Fibroblast of skin of right biceps (primary cell): ENCODE measurements at places on chromosomes 3 and 15.

GRCh38 chr3:139202959-139203349 is 140.9 kb upstream of the MRPS22 start:
- no peak for DNase-seq

DNA sequence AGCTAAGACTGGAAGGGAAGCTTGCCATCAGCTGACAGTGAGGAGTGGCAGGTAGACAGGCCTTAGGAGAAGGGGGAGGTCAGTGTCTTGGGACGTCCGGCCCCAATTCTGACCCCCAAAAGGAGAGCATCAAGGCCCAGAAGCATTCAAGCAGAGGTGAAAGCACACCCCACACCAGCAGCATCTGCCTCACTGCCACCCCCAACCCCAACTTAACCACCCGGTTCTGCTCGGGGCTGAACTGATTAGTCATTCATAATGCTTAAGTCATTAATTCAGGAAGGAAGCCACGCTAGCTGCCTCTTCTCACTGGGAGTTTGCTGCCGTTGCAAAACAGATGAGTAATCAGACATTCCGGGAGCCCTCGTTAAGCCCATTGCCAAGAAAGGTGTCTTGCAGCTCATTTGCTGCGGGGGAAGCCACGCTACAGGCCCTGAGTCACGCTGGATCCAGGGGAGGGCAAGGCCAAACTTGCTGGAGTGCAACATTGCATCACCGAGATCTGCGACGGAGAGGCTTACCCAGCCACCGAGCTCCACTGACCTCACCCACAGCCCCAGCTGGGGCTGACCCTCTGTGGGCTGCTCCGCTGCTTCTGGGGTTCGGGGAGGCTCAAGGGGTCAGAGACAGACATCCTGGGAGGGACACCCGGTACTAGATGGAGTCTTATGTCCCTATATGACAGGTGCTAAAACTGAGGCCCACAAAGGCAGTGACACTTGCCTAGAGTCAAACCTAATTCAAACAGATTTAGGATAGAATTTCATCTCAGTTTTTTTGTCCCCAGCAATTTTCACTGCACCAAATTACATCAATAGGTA is 46.4 kb upstream of the HES1 start:
- DNase-seq, result peak; percentile 100

DNA sequence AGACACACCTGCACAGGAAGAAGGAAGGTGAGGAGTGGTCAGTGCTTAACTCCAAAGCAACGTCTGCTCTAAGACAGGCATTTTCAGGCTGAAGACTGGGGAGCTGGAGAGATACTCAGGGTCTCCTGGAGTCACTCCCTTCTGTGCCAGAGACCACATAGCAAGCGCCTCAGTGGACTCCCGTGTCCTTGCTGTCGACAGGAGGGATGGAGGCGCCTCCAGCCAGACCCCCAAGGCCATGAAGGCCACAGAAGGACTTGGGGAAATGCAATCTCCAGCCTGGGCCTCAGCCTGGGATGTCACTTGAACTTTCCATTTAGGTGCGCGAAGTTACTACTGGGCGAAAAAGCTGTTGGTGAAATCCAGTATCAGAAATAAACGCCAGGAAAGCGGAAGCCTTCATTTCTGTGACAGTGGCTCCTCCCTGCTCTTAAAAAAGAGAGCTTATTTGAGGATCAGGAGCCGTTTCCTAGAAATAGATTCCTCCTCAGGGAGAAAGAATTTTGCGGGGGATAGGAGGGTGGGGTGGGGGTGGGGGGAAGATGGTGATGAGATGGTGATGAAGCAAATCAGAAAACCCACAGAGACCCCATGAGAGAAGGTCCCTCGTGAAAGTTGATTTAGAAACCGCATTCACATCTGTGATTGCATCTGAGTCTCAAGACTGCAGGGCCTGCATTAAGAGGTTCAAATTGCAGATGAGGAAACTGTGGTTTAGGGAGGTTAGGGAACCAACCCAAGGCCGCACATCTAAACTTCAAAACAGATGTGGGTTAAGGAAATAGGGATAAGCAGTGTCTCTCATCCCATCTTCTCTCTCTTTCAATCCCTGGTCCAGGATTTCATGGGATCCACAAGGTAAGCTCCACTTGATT is 78.8 kb downstream of the ATP2B2 start:
- peak; percentile 56 for DNase-seq

DNA sequence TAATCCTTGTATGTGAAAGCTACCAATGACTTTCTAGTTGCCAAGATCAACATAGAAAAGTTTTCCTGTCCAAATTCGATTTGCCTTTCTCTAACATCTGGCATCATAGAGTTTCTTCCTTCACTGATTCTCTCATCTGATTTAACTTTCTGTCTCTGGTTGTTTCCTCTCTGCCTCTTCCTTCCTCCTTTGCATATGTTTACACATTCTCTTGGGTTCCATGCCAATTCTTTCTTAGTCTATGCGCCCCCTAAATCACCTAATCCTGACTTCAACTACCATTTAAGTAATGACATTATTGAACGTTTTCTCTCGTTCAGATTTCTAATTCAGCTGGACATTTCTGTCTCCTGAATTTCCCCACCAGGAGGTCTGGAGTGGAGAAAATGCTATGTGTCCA is 561.9 kb upstream of the TGFBR2 start:
- no peak for DNase-seq

DNA sequence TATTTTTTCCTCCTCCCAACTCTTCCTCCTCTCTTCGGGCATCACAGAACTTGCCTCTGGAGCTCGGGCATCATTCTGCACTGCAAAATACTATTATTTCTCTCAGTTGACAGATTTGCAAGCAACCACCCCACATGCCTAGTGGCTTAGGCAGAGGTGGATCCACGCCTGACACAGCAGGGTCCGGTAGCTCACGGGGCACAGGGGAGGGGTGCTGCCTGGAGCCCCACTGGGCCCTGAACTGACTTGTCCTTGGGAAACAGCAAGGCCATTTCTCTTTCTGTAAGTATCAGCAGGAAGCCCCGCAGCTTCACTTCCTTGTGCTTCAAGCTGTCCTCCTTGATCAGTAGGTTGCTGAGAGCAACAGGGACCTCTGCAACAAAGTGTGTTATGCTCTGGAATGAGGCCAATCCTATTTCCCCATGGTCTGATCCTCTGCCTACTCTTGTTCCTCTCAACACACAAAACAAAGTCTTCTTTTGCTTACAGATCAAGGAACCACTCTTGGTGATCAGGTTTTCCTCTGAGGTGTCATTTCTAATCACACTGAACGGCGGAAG is 69.1 kb downstream of the FAM174B start:
- DNase-seq, result no peak
